ENCODE measurements at places on chromosomes 1 and 21. TPM values are rescaled to one million over a fixed set of nuclear protein-coding genes. Genes with fewer than 3 reads are reported as not detected.

The ABCD3 gene
- total RNA-seq, result 49.0 TPM

The LIPI gene
- not detected for total RNA-seq

DNA sequence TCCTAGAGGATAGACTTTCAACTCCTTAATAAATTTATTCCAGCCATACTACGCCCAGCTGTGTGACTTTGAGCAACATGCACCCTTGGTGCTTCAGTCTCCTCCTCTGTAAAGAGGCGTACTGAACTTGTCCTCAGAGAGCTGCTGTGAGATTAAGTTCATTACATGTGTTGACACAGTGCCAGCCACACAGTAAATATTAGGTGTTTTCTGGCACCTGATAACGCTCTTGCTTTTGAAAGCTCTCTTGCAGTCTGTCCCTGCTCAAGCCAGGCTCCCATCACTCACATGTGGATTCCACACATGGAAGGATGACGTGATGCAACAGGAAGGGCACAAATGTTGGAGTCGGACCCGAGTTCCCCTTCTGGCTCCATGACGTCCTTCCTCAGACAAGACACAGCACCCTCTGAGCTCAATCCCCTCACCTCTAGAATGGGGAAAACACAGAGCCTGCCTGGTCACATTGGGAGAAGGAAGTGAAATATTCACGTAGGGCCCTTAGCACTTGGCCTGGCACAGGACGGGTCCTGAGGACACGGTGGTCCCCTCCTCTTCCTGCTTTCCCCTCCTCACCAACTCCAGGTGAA lies 7.7 kb downstream of the IFNLR1 start:
- DNase-seq, result no peak

DNA sequence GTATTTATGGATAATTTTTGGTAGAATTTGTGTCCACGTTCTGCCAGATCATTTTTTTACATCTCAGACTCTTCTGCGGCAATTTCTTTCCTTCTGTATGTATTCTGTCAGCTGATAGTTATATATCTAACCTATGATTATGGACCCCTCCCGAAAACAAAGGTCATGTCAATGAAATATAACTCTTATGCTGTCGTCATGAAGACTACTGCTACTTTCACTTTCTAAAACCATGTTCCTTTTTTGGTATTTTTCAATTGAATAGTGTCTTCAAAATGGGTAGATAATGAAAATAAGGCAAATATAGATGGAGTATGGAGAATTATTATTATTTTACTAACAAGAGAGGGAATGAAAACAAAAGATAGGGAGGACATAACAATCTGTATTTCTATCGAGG lies 3.2 kb downstream of the ANGPTL1 start:
- DNase-seq, result no peak

DNA sequence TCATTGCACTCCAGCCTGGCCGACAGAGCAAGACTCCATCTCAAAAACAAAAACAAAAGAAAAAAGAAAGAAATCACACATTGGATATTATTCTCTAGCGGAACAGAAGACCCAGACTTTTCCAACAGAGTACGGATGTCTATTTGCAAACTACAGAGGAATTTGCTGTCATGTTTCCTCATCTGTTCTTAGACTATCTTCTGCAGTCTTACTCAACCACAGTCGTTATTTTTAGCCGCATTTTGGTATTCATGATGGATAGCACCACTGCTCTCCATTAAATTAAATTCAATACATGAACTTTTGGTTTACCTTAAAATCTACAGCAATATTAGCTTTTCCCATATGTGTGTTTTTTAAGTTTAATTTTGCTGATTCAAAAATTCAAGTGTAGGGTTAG lies 14.2 kb upstream of the HEATR1 start:
- no peak for DNase-seq
